GM23248 (cell line): ENCODE measurements at places on chromosomes 2 and 18.
A peak's percentile ranks its signal among the peaks of the same experiment; 100 is the strongest.

GRCh38 chr2:224378701-224379097, 23.2 kb downstream of the FAM124B start:
- DNase-seq = no peak

DNA sequence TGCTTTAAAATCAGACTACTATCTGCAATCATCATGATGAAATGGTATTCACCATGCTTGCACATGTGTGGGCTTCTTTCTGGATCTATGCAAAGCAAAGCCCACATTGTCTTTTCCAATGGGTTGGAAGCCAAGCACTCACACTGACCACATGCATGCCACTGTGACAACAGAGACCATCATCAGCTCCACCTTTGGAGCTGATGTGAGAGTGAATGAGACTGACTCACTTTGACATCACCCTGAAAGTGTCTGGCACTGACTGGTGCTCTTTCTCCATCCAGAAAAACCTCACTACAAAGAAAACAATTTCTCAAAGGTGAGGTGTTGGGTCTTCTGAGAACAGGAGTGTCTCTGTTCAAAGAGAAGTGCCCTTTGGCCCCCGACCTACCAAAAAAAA, 4.7 kb downstream of the MYO5B start:
- peak; percentile 32 for DNase-seq

GRCh38 chr2:222318712-222319585, 20.2 kb upstream of the PAX3 start:
- peak; percentile 41 for DNase-seq

DNA sequence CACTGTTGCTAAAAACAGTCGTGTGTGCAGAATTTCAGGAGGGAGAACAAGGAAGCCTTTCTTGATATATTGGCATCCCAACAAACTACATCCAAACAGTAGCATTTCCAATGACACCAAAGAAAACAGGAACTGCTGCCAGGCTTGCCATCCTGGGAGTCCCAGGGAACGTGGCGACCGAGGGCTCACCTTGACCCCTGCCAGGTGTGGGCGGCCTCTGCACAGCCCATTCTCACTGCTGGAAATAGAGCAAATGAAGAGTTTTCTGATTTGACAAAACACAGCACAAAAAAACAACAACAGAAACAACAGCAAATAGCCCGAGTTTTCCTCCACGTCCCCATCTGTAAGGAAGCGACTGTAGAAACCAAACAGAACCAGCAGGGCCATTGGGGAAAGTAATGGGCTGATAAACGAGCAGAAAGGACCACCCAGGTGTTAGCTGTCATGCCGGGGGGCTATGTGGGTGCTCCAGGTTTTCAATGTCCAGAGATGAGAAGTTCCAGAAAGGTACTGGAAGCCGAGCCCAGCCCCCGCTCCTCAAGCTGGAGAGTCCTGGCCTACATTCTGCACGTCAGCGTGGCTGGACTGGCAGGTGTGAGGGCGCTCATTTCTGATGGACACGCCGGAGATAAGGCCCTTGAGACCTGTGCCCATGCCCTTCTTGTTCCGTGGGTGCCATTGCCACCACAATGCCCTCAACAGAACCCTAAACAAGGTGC, 80.8 kb downstream of the TWIST2 start:
- no peak for DNase-seq

DNA sequence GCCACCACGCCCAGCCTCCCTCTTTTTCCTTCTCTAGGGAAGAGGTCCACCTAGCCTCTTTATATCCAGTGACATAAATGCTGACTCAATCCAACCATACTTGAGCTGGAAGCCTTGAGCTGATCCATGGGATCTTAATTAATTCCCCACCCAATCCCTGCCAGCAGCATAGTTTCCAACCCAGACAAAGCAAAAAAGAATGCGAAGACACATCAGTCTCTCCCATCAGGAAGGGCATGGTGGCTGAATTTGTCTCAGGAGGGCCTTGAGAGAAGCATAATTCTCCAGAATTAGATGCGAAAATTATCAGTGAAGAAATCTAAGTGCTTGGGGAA, 22.5 kb downstream of the CASP10 start:
- peak; percentile 73 for DNase-seq

DNA sequence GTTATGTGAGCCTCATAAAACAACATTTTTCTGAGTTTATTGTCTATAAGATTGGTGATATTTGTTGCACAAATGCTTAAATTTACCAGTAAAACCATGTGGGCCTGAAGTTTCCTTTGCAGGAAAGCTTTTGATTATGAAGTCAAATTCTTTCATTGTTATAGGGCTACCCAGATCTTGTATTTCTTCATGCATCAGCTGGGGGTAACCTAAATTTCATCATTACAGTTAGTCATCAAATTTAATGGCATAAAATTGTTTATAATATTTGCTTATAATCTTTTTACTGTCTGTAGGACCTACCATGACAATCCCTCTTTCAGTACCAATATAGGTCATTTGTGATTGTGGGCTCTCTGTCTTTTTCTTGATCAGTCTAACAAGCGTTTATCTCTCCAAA, 47.8 kb downstream of the SMAD2 start:
- peak; percentile 38 for DNase-seq

DNA sequence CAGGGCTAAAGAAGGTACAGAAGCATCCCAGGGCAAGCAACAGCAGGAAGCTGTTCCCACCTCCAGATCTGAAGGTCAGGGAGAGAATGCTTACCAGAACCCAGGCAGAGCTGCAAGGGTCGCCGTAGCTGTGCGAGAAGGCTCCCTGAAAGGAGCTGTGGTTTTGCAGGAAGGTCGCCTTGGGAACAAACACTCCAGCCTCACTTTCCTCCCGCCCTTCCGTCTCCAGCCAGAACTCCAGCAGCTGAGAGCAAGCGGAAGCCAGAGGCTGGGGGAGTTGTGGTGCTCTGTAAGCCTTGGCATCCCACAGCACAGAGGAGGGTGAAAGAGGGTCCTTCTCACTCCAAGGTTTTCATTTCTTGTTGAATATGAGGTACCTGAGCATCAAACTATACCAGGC, 18.3 kb upstream of the ICOS start:
- no peak for DNase-seq

- peak; percentile 92 for DNase-seq
Observed at GRCh38 chr2:215598376-215598975, 162.6 kb upstream of the FN1 start.

DNA sequence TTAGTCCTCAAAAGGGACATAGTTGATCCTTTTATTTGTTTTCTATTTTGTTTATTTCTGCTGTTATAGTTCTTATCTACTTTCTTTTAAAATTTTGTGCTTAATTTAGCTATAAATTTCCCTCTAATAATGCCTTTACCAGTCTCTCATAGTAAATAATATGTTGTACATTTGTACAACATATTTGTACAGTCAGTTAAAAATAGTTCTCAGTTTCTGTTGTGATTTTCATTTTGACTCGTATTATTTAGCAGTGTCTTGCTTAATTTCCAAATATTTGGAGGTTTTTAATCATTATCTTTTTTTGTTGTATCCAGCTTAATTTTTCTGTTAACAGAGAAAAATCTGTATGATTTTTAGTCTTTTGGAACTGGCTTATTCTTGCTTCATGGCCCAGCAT, 443.6 kb upstream of the TRIB2 start:
- no peak for DNase-seq

- no peak for DNase-seq
Observed at GRCh38 chr2:19838616-19839015, 63.2 kb downstream of the TTC32 start.

DNA sequence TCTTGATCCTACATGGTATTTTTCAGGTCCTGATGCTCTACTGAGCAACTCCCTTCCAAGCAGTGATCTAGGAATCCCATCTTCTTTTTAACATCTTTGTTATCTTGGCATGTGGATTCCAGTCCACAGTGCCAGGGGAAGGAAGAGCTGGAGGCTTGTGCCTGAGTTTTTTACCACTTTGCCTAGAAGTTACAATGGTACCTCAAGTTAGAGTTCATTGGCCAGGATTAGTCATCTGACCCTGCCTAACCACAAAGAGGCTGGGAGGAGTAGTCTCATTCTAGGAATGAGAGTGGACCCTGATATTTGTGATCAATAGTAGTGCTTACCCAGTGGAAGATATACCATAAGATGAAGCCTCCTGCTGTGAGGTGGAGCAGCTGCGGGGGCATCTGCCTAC, 109.3 kb downstream of the ADCYAP1 start:
- peak; percentile 6 for DNase-seq

GRCh38 chr2:122163617-122164016, 408.2 kb downstream of the TSN start:
- DNase-seq = no peak

GRCh38 chr2:21646345-21646744, 522.6 kb downstream of the TDRD15 start:
- DNase-seq = no peak

DNA sequence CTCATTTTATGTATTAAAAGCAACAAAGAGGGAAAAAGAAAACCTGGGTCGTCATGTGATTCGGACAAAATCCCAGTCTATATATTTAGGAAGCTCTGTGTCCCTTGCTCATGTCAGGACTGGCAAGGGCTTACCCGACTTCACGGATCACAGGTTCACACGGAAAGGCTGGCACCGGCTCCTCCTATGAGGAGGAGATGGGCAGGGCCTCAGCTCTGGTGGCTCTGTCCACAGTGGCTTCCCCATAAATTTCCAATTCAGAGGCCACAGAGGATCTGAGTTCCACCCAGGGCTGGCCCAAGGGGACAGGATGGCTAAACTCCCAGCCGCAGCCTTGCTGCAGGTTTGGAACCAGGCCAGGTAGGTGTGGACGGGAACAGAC, 186.8 kb downstream of the BCL2 start:
- no peak for DNase-seq

DNA sequence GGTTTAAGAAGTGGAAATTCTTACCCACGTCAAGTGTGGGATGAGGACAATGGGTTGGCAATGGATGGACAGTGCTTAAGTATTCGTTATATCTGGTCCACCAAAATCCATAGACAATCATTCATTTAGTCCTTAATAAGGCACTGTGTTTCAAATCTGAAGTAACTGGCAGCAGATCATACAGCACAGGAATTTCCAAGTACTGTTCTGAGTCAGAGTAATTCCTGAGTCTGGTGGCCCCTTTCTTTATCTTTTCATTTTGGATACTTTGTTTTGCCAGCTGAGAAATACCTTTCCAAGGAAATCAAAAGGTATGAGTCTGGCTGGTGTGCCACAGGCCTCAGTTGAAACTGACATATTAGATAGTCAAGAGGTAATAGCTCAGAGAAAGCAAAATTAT, 31.4 kb upstream of the CCDC102B start:
- no peak for DNase-seq

- DNase-seq = no peak
Observed at GRCh38 chr2:221574231-221574570, 2.1 kb upstream of the EPHA4 start.

GRCh38 chr2:121103960-121104359, 181.0 kb downstream of the TFCP2L1 start:
- no peak for DNase-seq

GRCh38 chr2:121095257-121096080, 189.5 kb downstream of the TFCP2L1 start:
- DNase-seq = peak; percentile 79

DNA sequence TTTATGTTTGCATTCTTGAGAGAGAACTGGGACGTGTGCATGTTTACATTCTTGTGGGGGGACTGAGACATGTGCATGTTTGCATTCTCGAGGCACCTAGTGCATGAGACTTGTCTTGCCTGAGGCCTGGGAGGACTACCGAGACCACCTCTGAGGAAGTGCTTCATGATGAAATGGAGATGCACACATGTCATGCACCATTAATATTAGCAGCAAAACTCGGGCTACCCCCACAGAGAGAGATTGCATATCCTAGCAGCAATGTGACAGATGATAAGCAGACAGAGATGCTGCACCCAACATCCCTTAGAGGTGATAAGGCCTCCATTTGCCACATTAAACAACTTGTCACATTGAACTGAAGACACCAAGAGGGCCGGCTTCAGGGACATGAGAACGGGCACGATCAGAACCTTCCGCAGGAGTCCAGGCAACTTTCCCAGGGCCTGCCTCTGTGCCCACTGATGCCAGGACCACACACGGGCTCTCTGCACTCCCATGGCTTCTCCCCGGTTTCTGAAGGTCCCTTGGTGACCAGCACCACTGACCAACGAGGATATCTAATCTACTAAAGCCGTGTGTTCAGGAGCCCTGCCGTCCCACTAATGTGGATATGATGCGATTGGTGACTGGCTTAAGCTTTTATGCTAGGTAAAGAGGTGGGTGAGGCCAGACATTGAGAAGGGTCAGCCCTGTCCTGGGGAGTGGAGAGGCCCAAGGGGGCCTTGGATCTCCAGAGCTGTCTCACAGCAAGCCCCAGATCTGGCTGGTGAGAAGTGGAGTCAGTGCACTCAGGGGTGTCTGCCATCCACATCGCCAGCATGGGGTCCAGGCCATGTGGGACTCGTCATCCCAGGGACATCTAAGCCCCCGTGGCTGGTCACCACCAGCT, 208.3 kb downstream of the NDUFA10 start:
- no peak for DNase-seq

DNA sequence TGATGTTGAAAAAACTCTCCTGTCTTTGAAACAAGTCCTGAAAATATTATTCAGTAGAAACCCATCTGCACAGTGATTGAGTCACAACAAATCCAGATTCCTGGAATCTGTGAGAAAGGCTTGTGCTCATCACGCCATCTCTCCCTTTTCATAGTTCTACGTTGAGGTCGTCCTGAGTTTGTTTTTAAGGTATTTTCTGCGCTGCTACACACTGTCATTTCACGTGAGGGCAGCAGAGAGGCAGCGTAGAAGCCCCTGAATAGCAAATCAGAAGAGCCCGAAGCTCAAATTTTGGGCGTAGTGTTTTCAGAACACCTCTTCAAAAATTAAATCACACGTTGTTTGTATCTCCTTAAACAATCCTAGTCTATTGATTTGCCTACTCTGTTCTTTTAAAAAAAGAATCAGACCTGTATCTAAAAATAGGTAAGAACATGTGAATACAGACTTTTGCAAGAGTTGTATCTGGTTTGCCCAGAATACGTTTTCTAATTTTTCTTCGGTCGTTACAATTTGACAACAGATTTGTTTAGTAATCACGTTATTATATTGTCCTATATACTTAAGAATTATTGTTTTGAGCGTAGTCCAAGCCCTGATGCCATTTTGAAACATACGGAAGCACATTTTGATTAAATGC, 61.6 kb upstream of the SLC38A11 start:
- DNase-seq = peak; percentile 77

DNA sequence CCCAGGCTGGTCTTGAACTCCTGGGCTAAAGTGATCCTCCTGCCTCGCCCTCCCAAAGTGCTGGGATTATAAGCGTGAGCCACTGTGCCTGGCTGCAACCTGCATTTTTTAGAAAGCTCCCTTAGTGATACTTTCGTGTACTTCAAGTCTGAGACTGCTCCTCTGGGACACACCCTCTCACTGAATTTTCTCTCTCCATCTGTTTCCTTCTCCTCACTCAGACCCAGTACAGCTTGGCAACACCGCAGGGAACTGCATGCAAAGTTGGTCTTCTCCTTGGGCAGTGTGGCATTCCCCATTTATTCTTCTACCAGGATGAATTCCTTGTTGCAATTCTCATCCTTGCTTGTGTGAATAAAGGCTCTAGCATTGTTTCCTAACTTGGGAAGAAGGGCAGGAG, 175.9 kb downstream of the LPIN1 start:
- DNase-seq = no peak

GRCh38 chr18:63002803-63003445, 287.6 kb downstream of the PHLPP1 start:
- DNase-seq = no peak

GRCh38 chr2:136098441-136098840, 19.5 kb downstream of the CXCR4 start:
- DNase-seq = no peak
